Activated naive CD4-positive, alpha-beta T cell treated with Interleukin-2 at 50 U/mL for 16 hours (primary cell): ENCODE measurements at places on chromosomes 16 and 17.

DNA sequence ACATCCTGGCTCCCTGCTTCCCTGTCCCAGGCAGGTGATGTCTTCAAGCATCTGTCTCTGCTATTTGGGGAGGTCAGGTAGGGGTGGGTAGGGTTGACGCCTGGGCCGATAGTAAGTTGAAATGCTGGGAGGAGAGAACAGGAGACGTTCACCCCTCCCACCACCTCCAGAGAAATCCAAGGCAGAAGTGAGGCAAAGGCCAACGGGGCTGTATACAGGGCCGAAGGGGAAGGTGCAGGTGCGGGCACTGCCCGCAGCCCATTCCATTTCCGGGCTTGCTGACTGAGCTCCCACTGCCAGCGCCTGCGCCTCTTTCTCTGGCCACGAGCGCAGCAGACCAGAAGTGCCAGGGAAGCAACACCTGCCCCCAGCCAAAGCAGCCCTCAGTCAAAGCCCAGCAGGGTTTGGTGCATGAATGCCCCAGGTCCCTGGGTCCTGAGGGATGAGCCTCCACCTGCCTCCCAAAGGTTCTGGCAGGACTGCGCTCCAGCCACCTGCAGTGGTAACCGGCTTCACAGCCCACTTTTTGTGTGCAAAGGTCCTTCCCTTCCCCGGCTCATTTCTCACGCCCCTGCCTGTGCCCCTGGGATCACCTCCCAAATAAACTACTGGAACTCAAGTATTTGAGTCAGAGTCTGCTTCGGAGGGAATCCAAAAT lies 127.6 kb upstream of the TNRC6C start:
- no peak for DNase-seq

DNA sequence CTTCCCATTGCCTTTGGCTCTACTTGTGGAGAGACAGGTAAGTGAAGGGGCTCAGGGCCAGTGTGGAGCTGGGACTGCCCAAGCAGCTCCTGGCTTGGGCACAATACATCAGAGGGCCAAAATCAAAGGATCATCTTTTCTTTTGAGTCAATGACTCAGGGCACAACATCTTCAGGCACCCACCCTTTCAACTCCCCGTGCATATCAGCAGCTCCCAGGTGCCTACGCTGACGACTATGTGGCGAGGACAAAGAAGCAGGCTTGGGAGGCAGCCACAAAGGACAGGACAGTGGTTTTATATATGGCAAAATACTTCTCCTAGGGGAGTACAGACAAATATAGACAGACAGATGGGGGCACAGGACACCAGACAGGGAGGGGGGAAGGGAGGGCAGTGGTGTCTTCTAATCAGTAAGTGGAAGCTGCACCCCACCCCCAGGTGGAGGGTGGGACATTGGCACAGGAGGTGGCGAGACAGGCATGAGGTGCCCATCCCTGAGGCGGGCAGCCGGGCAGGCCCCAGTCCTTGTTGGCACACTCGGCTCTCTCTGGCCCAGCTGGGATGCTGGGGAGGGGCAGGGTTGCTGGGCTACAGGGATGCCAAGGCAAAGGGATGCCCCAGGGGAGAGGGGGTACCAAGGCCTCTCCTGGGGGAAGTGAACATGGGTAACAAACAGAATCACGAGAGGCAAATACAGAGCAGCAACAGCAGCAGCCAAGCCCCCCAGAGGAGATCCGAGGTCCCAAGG lies 7.7 kb upstream of the ARL5C start:
- DNase-seq: no peak

DNA sequence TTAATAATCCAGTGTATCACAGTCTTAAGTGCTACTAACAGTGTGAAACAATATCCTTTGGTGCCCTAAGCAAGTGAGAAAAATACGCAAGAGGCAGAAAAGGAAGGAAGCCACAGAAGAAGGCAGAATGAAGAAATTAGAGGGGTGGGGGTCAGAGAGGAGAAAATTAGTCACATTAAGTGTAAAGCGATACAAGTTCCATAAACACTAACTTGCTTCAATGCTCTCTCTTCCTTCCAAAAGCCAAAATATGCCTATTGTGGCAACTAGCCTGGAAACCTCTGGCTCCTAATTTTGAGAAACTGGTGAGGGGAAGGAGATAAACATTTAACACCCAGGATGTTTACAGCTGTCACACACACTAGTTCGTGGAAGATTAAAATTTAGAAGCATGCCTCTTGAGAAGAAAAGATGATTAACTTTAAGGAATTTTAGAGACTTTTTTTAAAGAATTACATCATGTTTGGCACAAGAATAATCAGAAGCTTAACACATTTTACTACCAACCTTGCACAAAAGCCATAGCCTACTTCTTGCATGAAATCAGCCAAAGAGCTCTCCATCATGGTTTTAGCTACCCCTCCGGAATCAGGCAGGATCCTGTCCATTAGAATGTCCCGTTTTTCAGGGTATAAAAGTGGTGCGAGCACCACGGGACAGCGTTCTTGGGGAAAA lies 44.7 kb downstream of the CNOT1 start:
- no peak for DNase-seq

GRCh38 chr17:57106107-57106835 lies 21.2 kb downstream of the AKAP1 start:
- no peak for DNase-seq

- DNase-seq: no peak
Measured at GRCh38 chr17:54694287-54694887, 206.3 kb upstream of the TOM1L1 start.

DNA sequence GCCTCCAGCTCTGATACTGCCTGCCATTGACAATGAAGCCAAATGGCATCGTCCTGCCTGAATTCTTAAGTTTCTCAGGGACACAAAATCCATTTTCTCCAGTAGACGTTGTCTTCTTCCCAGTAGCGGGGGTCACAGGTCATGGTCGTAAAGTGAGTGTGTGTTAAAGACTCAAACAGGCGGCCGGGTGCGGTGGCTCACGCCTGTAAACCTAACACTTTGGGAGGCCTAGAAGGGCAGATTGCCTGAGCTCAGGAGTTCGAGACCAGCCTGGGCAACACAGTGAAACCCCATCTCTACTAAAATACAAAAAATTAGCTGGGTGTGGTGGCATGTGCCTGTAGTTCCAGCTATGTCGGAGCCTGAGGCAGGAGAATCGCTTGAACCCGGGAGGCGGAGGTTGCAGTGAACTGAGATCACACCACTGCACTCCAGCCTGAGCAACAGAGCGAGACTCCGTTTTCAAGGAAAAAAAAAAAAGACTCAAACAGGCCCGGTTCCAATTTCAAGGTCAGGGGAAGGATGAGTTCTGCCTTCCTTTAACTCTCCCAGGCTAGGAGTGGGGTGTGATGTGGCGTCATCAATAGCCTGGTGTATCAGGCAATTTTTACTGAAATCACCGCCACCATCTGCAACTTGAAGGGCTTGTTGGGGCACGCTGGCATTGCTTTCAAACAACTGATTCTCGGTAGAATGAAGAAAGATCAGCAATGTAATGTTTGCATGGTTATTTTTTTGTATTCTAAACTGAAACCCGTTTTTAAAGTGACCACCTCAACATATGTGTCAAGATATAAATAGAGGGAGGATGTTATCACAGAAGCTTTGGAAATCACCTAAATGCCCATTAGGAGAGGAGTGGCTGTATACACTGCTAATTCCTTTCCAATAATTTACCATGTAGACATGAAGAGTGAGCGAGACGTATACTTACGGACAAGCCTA lies 91.0 kb downstream of the WSCD1 start:
- DNase-seq: no peak

DNA sequence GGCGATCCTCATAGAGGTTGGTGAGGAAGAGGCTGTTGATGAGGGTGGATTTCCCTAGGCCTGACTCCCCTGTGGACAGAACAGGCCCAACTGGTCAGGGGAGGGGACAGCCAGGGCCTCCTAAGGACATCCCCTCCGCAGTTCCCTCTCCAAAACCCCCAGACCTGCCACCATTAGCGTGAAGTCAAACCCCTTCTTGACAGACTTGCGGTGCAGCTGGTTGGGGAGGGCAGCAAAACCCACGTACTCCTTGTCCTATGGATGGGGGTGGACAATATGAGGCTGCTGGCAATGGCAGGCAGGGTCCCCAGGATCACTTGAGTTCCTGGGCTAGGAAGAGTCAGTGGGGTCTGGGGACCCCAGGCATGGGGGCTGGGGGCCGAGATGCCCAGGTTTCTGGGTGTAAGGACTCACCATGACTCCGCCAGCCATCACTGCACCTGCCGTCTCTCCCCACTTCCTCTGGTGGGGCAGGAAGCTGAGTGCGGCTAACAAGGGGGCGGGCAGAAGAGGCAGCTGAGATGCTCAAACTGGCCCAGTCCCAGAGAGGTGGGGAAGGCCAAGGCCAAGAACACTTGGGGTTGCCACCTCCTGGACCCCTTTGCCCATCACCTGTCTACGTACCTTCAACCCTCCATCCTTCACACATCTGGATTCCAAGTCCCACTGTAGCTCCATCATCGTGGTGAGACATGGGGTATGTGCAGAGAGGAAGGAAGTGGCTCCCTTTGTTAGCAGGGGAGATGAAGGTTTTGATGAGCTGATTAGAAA lies at the start of gene SEPTIN1:
TSS of gene SEPTIN1 (minus strand) at position 451 of the 771 bp plus-strand sequence. CDS start at position 432, 19 bp downstream.
- peak; percentile 80 for DNase-seq

GRCh38 chr16:28167730-28168129 lies 44.0 kb downstream of the XPO6 start:
- no peak for DNase-seq

- DNase-seq: peak; percentile 45
Measured at GRCh38 chr16:17467923-17468540, 2.7 kb downstream of the XYLT1 start.

DNA sequence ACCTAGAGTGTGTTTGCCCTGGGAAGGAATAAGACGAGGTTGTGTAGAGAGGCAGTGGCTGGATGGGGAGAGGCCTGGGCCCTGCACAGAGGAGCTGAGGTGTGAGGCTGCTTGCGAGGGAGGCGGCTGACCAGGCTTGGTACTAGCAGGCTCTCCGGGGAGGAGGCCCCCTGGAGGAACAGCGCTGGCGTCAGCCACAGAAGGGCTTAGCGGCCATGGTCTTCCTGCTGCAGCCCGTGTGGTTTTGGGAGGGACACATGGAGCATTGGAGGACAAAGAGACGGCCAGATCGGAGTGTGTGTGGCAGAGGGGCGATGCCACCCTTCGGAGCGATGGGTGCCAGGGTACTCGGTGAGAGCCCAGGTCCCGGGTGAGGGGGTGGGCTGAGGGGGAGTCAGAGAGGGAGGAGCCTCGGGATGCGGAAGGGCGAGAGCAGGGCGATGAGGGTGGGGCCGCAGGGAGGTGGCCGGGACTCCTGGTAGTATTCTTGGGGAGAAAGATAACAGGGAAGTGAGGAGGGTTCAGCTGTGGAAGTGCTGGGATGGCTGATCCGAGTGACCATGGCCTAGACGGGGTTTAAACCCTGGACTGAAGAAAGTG lies 8.3 kb downstream of the BANP start:
- no peak for DNase-seq

DNA sequence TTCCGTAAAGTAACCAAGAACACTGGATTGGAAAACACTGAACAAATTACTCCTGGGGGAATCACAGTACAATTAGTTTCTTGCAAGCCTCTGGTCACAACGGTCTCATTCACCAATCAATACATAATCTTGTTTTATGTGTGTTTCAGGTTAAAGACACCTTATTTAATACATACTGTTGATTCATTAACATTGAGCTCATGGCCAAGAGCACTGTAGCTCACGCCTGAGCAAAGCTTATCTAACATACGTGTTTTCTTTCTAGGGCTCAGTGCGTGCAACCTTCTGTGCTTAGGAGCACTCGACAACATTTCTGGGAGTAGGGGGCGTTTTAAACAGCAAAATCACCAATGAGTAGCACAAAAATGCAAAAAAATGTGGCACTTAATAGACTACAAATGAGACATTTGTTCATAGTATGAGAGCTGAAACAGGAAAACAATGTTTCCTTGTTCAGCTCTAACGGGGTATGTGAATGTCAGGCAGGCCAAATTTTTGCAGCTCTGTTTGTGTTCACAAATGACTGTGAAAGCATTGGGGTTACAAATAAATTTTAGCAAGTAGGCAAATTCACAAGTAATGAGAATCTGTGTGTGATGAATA lies 206.2 kb downstream of the CNTNAP4 start:
- DNase-seq: no peak

GRCh38 chr17:12877953-12878669 lies 88.8 kb downstream of the ARHGAP44 start:
- DNase-seq: no peak
